ENCODE measurements at places on chromosomes 1 and 21.
A peak's percentile ranks its signal among the peaks of the same experiment; 100 is the strongest.

- DNase-seq = no peak
These were observed 149.0 kb downstream of the TOMM20 start for GRCh38 chr1:234979296-234980279.

DNA sequence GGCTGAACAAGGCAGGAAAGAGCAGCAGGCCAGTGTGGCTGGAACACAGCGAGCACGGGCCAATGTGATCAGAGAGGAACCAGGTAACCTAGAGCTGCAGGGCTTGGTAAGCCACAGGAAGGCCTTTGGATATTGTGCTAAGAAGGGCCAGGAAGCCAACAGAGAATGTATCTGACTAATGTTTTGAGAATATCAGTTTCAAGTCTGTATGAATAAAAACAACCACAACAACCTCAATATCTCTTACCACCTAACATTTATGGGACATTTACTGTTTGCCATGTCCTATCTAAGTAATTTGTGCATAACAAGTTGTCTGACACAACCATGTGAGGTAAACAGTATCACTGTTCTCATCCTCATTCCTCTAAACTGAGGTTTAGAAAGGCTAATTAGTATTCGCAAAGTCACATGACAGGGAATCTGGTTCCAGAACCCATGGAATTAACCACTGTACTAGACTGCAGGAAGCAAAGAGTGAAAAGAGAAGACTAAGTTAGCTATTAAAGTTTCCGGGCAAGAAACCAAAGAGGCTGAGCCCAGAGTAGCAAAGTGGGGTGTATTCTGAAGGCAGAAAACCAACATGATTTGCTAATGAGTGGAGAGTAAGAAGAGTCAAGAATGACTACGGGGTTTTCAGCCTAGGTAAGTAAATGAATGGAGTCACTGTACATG is 38.9 kb downstream of the SPRTN start:
- no peak for DNase-seq

- peak; percentile 58 for DNase-seq
These were observed 429 bp downstream of the SRRM1 start for GRCh38 chr1:24643363-24644099.

GRCh38 chr1:67893126-67893495 is 59.8 kb upstream of the GNG12 start:
- DNase-seq = no peak

- no peak for DNase-seq
These were observed 127.7 kb upstream of the HOOK1 start for GRCh38 chr1:59687081-59687480.

DNA sequence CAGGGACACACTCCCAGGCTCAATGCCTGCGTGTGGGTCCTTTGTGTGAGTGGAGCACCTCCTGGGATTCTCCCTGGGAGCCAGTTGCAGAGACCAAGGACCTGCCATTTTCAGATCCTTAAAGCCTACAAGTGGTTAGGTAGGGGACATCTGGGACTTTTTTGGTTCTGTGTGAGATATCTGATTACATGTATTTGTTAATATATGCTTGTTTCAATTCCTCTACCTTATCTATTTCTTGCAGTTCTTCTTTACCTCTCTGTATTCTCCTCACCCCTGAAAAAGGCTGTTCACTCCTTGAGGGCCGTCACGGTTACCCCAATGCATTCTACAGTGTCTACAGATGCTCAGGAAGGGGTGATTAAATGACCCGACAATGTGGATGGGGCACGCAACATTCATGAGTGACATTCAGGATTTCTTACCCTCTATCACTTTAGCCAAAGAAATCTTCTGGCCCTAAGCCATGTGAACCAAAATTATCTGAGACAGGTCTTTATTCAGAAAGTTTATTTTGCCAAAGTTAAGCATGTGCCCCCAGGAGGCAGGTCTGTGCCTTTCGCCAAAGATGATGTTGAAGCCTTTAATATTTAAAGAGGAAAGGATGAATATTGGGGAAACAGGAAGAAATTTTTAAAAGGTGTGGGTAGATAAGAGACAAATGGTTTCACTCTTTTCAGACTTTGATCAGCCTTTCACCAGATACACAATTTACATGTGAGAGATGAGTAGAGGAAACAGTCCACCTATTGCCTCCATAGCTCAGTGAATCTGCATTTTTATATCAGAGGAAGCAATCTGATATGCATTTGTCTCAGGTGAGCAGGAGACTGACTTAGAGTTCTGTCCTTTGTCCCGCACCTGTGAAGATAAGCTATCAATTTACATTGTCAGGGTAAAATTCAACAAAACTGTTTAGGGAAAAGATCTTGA is 44.6 kb upstream of the MPZL1 start:
- no peak for DNase-seq

- no peak for DNase-seq
These were observed 226.6 kb downstream of the RERE start for GRCh38 chr1:8590721-8591351.

GRCh38 chr21:44089001-44089911 is 17.9 kb upstream of the PWP2 start:
- DNase-seq = no peak

GRCh38 chr1:185813401-185813979 is 79.3 kb downstream of the HMCN1 start:
- DNase-seq = peak; percentile 11

GRCh38 chr1:28591708-28592320 is at the start of gene RAB42:
TSS of gene RAB42 (plus strand) at chr1:28592265. CDS start at chr1:28592512, 247 bp downstream.
- no peak for DNase-seq

GRCh38 chr21:16196001-16196400 is 466.2 kb downstream of the USP25 start:
- DNase-seq = no peak

- no peak for DNase-seq
These were observed 1.6 kb downstream of the NSUN4 start for GRCh38 chr1:46342084-46342656.

DNA sequence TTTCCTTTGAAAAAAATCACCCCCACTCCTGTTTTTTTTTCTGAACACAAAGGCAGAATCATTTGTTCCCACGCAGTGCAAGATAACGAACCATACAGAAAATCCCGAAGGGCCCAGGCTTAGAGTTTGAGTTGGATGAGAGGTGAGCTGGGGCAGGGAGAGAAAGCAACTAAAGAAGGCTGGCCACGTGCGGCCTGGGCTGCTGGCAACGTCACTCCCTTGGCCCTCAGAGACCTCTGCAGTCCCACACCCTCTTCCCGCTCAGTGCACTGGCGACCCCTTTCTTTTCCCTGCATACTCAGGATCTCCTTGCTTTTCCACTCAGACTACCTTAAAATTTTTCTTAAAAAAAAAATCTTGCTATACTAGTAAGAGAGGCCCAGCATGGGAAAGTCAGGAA is 28.2 kb upstream of the CRNN start:
- DNase-seq = no peak

GRCh38 chr1:244810221-244810620 is 25.2 kb upstream of the COX20 start:
- no peak for DNase-seq
